ENCODE measurements at places on chromosomes 11 and 22. TPM values are rescaled to one million over a fixed set of nuclear protein-coding genes. Genes with fewer than 3 reads are reported as not detected.

IL10RA gene
- total RNA-seq, result 0.48 TPM

SPDYC gene
- not detected for total RNA-seq

CDC42EP2 gene
- total RNA-seq, result 12.9 TPM

DNA sequence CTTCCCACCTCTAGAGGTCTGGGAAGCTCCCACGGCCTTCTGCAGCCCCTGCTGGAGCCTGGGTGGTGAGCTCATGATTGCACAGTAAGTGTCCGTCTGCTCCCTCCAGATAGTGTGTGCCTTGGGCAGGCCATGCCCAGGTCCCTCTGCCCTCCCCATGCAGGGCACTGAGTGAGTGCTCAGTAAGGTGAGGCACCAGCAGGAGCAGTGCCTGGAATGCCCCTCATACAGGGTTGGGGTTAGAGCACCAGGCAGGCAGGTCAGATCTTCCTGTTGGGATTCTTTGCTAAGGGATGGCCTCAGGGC is 50.3 kb downstream of the NAT10 start:
- peaks cover 11% of the 10 kb centered on the region for H3K36me3 ChIP-seq
- H3K4me3 ChIP-seq, result no peak overlapping the region
- no peaks in the 10 kb centered on the region for H3K27me3 ChIP-seq
- H3K27ac ChIP-seq, result no peak overlapping the region

GRCh38 chr11:8709002-8709672 is 26.5 kb downstream of the RPL27A start:
- H3K4me1 ChIP-seq, result no peaks in the 10 kb centered on the region
- no peaks in the 10 kb centered on the region for H3K27me3 ChIP-seq
- H3K27ac ChIP-seq, result no peak overlapping the region

DNA sequence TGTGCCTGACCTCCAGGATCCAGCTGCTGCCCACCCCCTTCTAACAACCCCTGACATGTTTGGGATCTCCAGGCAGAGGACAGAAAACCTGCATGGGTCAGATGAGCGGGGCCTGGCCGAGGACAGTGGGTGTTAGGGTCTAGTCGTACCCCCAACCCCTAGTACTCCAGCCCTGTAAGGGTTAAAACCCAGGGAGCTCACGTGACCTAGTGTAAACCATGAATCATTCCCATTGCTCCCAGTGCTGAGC is 89.1 kb upstream of the CRYBB3 start:
- H3K36me3 ChIP-seq, result no peaks in the 10 kb centered on the region
- peak overlapping the region; percentile 87 for H3K27ac ChIP-seq
- peak overlapping the region; percentile 93 for H3K4me3 ChIP-seq
- H3K27me3 ChIP-seq, result no peaks in the 10 kb centered on the region

- no peaks in the 10 kb centered on the region for H3K36me3 ChIP-seq
- no peak for DNase-seq
- peaks cover 23% of the 10 kb centered on the region for H3K27me3 ChIP-seq
Observed at GRCh38 chr22:27231266-27231665, 570.3 kb downstream of the MN1 start.

- H3K36me3 ChIP-seq, result no peaks in the 10 kb centered on the region
- no peak for DNase-seq
- peaks cover 4% of the 10 kb centered on the region for H3K4me1 ChIP-seq
- no peak overlapping the region for H3K27ac ChIP-seq
- H3K27me3 ChIP-seq, result peaks cover 67% of the 10 kb centered on the region
- peak overlapping the region; percentile 69 for H3K4me3 ChIP-seq
Observed at GRCh38 chr22:41915786-41916493, 1.1 kb upstream of the SHISA8 start.

DNA sequence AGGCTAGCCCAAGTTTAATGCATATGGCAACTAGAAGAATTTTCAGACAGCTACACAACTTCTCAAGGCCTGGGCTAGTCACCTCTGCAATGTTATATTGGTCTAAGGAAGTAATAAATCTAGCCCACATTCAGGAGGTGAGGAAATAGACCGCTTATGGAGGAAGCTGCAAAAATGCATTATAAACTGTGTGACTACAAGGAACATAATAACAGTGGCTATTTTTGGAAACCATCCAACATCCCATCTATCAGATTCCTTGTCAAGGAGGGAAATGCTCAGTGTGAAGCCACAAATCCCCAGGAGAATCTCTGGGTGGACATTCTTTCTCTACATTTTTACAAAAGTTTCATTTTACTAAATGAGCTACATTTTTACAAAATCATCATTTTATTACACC is 76.1 kb downstream of the BBOX1 start:
- H3K36me3 ChIP-seq, result peaks cover 3% of the 10 kb centered on the region
- DNase-seq, result no peak
- no peaks in the 10 kb centered on the region for H3K27me3 ChIP-seq
- no peaks in the 10 kb centered on the region for H3K4me1 ChIP-seq
- no peak overlapping the region for H3K4me3 ChIP-seq

- H3K36me3 ChIP-seq, result no peaks in the 10 kb centered on the region
- H3K27ac ChIP-seq, result no peak overlapping the region
- H3K4me3 ChIP-seq, result no peak overlapping the region
- no peaks in the 10 kb centered on the region for H3K4me1 ChIP-seq
Observed at GRCh38 chr11:22084056-22084455, 108.8 kb upstream of the ANO5 start.
